CD4-positive, alpha-beta T cell treated with Interleukin-2 at 100 ng/mL for 4 hours (primary cell): ENCODE measurements at places on chromosomes 11 and 22.

- DNase-seq, result no peak
Measured at GRCh38 chr11:11584937-11585336, 36.9 kb downstream of the GALNT18 start.

DNA sequence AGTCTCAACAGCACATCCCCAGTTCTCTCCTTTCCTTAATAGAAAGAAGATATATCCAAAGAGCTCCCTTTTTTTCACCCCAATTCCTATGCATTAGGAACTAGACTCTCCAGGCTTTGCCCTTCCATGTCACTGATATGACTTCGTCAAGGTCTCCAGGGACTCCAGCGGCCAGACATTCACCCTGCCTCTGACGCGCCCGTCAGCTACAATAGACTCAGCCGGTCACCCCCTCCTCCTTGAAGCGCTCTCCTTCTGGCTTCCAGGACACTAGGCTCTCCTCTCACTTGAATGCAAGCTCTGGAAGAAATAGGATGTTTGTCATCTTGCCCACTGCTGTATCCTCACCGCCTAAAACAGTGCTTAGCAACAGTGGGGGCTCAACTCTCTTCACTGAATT is 14.9 kb upstream of the ELFN2 start:
- no peak for DNase-seq

GRCh38 chr22:48492366-48493320 is 1335.0 kb downstream of the BRD1 start:
- peak; percentile 26 for DNase-seq

- no peak for DNase-seq
Measured at GRCh38 chr11:27904358-27905055, 203.4 kb downstream of the KIF18A start.

GRCh38 chr11:128772814-128773213 is 78.9 kb downstream of the FLI1 start:
- peak; percentile 62 for DNase-seq

DNA sequence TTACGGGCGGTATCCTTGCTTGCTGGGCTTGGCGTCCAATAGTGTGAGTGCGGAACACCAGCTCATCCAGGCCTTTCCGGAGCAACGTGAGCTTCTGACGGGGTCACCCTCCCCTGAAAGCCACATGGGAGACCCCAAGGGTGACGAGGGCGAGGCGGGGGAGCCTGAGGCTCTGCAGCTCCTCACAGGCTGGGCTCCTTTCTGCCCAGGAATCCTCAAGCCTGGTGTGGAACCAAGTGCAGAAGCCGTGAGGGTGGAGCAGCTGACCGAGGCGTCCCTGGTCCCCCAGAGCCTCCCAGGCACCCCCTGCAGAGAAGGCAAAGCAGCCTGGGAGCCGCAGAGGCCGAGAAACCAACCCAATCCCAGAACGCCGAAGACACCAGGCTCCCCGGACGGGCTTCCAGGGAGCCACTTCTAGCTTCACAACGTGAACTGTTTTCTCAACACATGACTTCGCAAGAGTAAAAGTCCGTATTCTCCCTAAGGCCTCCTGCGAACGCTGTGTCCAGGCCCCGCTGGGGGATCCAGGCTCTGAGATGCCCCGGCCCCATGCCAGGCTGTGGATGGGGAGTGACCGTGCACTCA is 530.3 kb downstream of the BRD1 start:
- no peak for DNase-seq

DNA sequence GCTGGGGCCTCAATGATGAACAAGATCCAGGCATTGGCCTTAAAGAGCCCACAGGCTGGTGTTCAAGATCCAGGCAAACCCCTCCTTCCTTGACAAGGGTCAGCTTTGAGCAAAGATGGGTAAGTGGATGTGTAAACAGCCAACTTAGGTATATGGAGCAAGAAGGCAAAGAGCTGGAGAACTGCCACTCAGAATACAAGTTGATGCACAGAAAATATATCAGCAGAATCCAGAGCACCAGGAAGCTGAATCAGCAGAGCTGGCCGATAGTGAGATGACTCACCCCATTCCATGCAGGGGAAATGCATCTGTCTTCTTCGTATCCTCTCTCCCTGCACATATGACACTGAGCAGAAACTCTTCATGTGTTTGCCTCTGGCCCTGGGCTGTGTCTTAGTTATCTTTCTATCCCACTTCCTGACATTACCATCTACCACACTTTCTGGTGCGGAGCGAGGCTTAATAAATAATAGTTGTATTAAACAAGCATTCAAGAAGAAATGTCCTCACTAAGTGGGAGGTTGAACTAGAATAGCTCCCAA is 57.8 kb downstream of the ENDOD1 start:
- DNase-seq, result peak; percentile 30

DNA sequence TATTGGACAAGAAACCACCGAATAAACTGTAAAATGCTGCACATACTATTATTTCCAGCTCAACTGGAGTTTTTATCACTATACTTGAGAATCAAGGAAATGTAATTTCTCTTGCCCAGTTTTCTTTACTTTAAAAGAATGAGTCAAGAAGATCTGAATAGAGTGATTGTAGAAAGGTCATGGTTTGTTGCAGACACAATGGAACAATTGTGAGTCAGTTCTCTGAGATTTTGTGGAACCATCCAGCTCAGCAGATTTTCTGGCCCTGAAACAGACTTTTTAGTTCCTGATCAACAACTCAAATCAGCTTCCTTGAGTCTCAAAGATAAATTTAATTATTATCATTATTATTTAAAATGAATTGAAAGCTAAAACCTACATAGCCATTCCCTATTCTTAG is 1.3 kb downstream of the TCN1 start:
- DNase-seq, result no peak

GRCh38 chr22:26718905-26719304 is 61.5 kb downstream of the MIAT start:
- DNase-seq, result no peak

DNA sequence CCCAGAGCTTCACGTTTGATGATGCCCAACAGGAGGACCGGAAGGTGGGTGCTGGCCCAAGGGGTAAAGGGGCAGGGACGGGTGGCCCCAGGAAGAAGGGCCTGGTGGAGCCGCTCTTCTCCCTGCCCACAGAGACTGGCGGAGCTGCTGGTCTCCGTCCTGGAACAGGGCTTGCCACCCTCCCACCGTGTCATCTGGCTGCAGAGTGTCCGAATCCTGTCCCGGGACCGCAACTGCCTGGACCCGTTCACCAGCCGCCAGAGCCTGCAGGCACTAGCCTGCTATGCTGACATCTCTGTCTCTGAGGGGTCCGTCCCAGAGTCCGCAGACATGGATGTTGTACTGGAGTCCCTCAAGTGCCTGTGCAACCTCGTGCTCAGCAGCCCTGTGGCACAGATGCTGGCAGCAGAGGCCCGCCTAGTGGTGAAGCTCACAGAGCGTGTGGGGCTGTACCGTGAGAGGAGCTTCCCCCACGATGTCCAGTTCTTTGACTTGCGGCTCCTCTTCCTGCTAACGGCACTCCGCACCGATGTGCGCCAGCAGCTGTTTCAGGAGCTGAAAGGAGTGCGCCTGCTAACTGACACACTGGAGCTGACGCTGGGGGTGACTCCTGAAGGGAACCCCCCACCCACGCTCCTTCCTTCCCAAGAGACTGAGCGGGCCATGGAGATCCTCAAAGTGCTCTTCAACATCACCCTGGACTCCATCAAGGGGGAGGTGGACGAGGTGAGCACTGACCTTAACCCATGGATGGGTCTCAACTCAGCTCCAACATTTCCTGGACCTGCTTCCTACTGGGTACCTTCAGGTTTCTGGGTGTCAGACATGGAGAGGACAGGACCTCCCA is 2.0 kb downstream of the RIC8A start:
- no peak for DNase-seq

DNA sequence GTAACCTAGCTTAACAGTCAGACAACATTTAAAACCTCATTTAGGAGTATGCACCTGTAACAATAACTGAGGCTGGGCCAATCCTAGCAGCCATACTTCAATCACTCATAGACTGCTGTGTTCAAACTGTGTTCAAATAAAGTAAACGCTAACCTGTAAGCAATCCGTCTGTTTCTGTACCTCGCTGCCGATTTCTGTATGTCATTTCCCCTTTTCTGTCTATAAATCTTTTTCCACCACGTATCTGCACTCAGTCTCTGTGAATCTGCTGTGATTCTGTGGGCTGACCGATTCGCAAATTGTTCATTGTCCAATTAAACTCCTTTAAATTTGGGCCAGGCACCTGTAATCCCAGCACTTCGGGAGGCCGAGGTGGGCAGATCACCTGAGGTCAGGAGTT is 12.3 kb downstream of the APOBEC3H start:
- DNase-seq, result no peak

- no peak for DNase-seq
Measured at GRCh38 chr11:71183878-71184277, 68.5 kb downstream of the SHANK2 start.

DNA sequence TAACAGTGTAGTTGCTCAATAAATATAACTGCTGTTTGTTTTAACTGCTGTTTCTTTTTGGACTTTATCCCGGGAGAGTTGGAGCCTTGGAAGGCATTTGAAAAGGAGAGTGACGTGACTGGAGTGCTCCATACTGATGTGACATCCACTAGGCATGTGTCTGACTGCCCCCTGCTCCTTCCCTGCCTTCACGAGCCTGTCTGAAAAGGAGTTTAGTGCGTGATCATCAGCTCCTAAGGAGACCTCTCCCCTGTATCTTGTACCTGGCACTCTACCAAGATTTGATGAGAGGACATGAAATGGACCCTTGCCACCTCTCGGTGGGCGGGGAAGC is 22.9 kb downstream of the ZBTB16 start:
- DNase-seq, result no peak

DNA sequence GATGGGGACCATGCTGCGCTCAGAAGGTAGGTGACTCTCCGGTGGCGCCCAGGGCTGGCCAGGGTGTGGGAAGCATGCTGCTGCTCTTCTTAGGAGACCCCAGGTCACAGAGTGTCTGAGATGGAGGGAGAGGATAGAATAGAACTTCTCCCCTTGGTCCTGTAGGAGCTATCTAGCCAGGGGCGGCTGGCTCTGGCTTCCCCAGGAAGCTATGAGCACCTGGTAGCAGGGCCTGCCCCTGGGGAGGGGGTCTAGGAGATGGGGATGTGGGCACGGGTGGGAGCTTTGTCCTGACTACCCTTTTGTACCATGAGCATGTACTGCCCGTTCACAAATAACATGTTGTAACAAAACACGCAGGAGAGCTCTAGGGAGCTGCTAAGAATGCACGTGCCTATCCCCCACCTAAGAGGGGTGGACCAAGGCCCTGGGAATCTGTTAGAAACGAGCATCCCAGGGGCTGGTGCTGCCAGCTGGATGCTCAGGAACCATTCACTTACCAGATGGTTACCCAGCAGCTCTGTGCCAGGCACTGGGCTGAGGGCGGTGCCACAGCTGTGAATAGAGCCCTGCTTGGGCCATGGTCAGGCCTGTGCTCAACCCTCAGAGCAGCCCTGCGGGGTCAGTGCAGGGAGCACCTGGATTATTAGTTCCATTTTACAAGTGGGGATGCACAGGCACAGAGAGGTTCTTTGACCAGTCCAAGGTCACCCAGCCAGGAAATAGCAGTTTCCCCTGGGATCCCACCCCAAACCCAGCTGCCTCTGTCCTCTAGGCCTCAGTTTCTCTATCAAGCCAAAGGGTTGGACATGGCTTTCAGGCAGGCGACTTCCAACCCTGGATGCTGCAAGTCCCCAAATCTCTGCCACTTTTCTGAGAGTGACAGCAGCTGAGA is 2.2 kb downstream of the SLC39A13 start:
- no peak for DNase-seq

- DNase-seq, result no peak
Measured at GRCh38 chr11:34977089-34977912, 60.9 kb downstream of the PDHX start.

- no peak for DNase-seq
Measured at GRCh38 chr11:109037856-109038780, 373.2 kb downstream of the DDX10 start.

DNA sequence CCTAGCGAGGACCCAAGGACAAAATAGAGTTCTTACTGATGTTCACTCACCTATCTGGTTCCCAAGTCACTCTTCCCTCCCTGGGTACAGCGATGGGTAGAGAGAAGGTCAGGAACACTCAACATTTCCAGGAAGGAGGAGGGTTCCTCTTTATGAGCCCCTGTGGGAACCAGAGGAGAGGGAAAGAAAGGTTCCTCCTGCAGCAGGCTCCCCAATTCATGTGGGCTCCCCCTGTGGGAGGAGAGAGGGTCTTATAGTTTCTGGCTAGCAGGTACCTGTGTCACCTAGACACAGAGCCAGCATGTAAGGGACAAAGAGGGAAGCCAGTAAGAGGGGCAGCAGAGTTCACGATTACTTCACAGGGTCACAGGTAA is 93.5 kb downstream of the DBX1 start:
- DNase-seq, result no peak

GRCh38 chr22:17665854-17666253 is 27.3 kb downstream of the BCL2L13 start:
- DNase-seq, result no peak

DNA sequence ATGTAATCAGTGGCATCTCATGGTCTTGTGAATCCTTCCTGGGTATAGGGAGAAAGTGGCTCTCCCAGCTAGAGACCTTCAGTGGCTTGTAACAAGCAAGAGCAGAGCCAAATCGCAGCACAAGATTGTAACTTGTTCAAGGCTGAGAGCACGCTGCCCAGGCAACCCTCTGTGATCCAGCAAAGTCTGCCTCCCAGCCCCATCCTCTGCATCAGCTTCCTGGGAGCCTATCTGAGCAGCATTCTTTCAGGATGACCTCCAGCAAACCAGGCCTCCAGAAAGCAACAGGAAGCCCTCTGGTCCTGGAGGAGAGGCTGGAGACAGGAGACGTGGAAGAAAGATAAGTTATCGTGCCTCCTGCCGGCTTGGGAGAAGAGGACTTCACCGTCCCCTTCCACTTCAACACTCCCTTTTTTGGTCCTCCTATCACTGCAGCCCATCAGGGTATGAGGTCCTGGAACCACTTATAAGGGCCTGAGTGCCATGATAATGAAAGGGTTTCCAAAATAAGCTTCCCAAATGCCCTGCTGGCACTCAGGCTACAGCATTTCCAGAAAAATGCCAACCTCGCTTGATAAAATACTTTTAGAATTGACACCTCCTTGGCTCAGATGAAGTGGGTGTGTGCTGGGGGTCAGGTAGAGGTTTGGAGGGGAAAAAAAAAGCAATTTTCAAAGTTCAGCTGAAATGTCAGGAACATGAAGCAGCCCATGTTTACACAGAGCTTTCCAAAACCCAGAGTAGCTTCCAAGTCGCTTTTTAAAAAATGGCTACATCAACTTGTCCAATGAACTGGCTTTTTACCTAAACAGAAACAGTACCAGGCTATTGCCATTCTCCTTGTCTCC is 80.2 kb downstream of the PLEKHA7 start:
- DNase-seq, result no peak

DNA sequence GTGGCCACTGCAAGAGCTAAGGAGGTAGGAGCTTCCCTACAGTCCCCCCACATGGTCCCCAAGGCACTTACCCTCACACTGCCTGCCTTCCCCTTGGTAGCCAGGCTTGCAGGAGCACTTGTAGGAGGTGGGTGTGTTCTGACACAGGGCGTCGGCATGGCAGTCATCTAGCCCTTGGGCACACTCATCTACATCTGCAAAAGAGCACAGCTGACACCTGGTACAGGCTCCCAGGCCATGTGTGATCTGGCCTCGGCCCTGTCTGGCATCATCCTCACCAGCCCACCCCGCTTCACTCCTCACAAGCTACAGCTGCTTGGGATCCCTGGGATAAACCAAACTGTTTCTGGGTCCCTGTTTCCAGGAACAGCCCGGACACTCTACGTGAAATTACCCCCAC is 1.8 kb downstream of the SCUBE2 start:
- DNase-seq, result no peak

GRCh38 chr11:45921561-45922424 is 663 bp upstream of the LARGE2 start:
- DNase-seq, result no peak
